Adrenal gland (tissue), 19 donors: ENCODE measurements at places on chromosomes 5 and 9. TPM values are rescaled to one million over a fixed set of nuclear protein-coding genes. Genes with fewer than 3 reads are reported as not detected.

The PCDHGB6 gene
- 1.5 TPM for polyA plus RNA-seq

The TTC16 gene
- 0.57 TPM for polyA plus RNA-seq

The CRHBP gene
- 13.4 TPM for polyA plus RNA-seq

The EGR1 gene
- 42.9 TPM for polyA plus RNA-seq

The ADCY2 gene
- 1.3 TPM for polyA plus RNA-seq

The NMUR2 gene
- 0.03 TPM for polyA plus RNA-seq

The TLX3 gene
- not detected for polyA plus RNA-seq

The CYSRT1 gene
- not detected for polyA plus RNA-seq

The FAXDC2 gene
- 21.7 TPM for polyA plus RNA-seq

The SHOC1 gene
- polyA plus RNA-seq, result 4.8 TPM
